ENCODE measurements at places on chromosomes 3 and 15.

DNA sequence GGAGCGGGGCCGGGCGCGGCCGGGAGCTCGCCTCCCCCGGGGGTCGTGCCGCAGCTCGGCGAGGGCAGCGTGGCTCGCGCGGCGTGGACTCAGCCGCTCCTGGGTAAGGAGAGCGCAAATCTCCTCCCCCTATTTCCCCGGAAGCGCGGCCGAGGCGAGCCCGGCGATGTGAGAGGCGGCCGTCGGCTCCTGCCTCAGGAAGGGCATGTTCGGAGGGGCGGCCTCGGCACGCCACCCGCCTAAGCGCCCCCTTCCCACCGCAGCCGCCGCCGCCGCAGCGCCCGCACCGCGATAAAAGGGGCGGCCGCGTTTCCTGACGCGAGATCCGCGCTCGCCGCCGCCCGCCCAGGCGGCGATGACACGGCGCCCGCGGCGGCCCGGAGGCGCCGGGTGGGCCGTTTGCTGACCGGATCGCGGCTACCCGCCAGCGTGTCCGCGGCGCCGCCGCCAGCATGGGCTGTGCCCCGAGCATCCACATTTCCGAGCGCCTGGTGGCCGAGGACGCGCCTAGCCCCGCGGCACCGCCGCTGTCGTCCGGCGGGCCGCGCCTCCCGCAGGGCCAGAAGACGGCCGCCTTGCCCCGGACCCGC lies at the start of gene PDE8A:
TSS of gene PDE8A (plus strand) at position 146 of the 590 bp plus-strand sequence. CDS start at position 453, 307 bp downstream.
- peak; percentile 64 for DNase-seq

GRCh38 chr3:23752126-23752525 lies 53.6 kb upstream of the UBE2E1 start:
- no peak for DNase-seq

- peak; percentile 26 for DNase-seq
Measured at GRCh38 chr15:28886431-28887338, 911 bp downstream of the APBA2 start.

- no peak for DNase-seq
Measured at GRCh38 chr3:125078951-125079674, 23.3 kb upstream of the HEG1 start.

- no peak for DNase-seq
Measured at GRCh38 chr3:128663151-128663550, 12.5 kb upstream of the RPN1 start.

Data from stimulated activated CD4-positive, alpha-beta T cell treated with anti-CD3 and anti-CD28 coated beads, Interleukin-15, amount 100 ng/mL, for 24 hours (primary cell).